AG08395 (cell line): ENCODE measurements at places on chromosomes 2 and 18.

DNA sequence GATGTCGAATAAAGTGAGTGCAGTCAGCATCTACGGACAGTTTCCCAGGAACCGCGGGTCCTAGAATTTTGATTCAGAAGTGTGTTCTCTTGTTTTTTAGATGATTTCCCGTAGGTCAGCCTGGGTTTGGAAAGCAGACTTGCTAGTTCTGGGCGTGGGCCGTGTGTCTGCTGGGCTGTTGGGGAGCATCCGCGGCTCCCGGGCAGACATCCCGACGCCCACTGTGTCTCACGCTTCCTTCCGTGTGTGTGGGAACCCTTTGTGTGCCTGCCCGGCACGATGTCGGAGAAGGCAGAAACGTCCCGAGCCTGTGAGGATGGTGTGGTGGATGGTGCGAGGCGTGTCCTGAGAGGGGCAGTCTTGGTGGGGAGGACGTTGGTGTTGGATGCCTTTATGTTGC, 18.4 kb downstream of the CTDP1 start:
- DNase-seq: no peak

DNA sequence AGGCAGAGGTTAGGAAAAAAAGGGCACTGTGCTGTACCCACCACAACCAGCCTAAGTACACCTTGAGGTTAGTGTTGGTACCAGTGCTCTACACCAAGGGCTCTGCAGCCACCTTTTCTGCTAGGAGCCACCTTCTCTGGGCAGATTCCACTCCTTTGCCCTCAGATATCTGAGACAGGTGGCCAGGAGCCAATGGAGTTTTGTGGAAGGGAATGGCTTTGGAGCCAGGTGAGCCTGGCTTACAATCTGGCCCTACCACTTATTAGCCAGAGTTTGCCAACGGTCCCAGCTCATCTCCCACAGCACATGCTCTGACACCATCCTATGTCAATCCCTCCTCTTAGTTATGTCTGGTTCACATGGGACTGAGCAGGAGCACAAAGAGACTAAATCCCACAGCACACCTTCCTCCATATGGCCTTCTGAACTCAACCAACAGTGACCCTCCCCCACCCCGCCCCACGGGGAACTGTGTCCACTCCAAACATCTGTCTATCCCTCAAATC, 77.5 kb downstream of the CLHC1 start:
- no peak for DNase-seq

GRCh38 chr2:234091883-234092282, 41.4 kb downstream of the SPP2 start:
- DNase-seq: no peak

GRCh38 chr2:45649462-45649857, 2.0 kb upstream of the PRKCE start:
- DNase-seq: peak; percentile 21

GRCh38 chr2:39991298-39991697, 212.2 kb upstream of the THUMPD2 start:
- DNase-seq: peak; percentile 46

DNA sequence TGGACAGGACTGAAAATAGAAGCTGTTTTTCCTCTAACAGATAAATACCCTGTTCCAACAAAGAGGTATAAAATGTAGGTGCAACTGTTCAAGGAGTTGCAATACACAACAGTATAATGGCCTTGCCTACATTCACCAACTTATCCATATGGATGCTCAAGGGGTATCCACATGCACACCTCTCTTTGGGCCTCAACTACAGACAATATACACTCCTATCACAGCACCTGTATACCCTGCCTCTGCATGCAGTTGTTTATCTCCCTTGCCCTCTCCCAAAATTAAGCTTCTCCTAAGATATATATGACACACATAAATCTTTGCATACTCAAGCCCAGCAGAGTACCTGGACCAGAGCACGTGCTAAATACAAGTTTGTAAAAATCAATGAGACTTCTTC, 37.3 kb downstream of the DARS1 start:
- DNase-seq: no peak

- DNase-seq: no peak
Measured at GRCh38 chr2:230457073-230457768, 41.2 kb downstream of the SP100 start.

- no peak for DNase-seq
Measured at GRCh38 chr2:107742460-107743027, 84.1 kb upstream of the RGPD4 start.

- DNase-seq: no peak
Measured at GRCh38 chr2:159169187-159169586, 117.3 kb downstream of the WDSUB1 start.

- DNase-seq: no peak
Measured at GRCh38 chr18:9685615-9685890, 22.5 kb upstream of the RAB31 start.

DNA sequence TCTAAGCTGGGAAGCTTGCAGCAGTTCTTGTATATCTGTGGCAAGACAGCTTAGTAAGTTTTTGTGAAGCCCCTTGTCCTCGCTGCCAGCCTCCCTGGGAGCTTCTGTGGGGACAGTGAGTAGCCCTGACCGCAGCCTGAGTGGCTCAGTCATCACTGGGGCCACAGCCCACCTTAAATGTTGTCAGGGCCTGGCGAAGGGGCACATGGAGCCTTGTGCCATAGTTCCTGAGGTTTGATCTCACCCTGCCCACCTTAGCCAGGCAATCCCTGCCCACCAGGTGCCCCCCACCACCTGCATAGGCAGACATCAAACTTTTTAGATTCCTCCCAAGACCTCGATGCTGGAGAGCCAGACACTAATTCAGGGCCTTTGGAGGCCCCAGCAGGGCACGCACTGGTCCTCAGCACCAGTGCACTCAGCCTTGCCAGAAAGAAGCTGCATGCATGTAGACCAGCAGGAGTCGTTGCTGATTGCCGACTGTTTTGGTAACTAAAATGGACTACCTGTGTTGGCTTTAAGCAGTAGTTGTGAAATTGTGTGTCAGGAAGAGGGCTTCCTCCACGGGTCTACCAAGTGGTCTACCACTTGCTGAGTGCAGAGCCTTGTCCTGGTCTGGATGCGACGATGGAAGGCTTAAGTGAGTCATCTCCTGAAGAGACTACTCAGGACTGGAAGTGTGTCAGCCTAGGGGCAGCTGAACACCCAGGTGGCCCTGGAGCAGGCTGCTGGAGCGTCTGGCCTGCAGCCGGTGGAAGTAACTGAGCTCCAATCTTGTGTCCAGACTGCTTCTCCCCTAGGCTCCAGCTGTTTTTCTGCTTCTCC, 233.1 kb downstream of the SEPTIN10 start:
- no peak for DNase-seq

DNA sequence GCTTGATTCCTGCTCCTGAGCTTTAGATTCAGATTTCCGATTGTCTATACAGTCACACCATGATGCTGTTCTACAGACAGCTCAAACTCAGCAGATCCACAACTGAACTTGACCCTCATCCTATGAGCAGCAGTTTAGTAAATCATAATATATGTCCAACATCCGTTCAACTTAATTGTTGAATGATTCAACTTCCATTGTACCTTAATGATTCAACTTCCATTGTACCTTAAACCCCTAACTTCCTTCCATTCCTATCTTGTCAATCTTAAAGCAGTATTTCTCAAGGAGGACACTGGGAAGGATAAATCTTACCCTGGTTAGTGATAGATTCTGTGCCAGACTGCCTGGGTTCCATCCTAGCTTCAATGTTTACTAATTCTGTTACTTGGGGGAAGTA, 60.1 kb downstream of the PIGN start:
- no peak for DNase-seq

DNA sequence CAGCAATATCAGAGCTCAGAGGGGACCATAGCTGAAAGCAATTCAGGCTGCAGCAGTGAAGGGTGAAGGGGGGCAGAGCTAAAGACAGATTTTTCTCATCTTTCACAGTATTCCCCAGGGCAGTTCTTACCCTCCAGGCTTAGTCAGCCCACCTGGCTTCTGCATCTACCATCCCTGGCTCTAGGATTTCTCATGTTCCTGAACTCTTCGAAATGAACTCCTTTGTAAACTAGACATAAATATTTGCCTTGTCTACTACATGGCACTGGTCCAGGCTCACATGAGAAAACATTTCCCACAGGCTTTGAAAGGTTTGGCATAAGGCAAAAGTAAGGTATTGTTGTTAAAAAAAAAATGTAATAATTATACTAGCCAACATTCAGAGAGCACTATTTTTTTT, 23.6 kb upstream of the NEB start:
- no peak for DNase-seq

DNA sequence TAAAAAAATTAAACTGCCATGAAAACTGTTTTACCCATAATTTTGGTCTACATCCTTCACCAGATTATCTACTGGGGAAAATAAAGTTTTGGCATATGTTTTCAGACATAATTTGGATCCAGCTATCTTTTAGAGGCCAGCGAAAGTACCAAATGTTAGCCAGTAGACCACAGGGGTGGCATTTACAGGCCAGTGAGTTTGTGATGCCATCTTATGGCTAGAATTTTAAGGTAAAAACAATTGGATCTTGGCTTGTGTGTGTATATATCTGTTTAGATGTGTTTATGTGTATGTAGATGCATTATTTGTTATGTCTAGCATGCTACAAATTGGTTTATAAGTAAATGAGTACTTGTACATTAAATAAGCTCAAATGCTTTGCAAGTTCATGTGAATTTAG, 322.6 kb downstream of the ASXL3 start:
- no peak for DNase-seq

DNA sequence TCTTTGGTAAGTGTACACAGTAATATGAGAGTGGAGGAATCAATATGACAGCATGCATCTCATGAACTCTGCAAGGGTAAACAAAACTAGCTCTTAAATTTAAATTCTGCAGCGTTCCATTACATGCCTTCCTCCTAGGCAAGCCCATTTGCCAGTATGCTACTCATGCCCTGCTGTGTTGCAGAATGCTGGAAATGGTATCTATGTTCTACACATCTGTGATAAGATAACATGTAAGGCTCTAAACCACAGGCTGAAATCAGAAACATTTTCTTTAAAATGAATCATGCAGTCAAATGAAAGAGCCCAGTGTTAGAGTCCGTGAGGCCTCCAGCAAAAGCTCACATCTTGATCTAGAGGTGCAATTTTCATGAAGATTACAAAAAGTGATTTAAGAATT, 112.8 kb upstream of the FN1 start:
- no peak for DNase-seq

GRCh38 chr2:107462181-107462580, 364.5 kb upstream of the RGPD4 start:
- no peak for DNase-seq

DNA sequence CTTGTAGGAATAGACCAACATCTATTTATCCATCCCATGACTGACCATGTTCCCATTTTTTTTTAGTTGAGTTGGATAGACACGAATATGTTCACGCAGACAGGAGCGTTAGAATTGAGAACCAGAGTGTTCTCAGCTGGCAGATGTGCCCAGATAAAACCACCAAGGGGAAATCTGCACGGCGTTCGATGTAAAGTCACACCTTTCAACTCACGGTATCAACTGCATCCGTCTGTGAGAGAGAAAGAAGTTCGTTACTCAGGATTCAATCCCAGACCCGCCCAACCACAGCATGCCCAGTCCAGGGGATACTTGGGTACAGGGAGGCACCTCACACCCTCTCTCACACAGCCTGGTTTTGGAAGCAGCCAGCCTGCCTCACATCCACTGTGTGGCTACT, 26.1 kb downstream of the MAL start:
- DNase-seq: no peak
